Thoracic aorta (tissue), 2 donors: ENCODE measurements at places on chromosomes 5 and 9. TPM values are rescaled to one million over a fixed set of nuclear protein-coding genes. Genes with fewer than 3 reads are reported as not detected.

DNA sequence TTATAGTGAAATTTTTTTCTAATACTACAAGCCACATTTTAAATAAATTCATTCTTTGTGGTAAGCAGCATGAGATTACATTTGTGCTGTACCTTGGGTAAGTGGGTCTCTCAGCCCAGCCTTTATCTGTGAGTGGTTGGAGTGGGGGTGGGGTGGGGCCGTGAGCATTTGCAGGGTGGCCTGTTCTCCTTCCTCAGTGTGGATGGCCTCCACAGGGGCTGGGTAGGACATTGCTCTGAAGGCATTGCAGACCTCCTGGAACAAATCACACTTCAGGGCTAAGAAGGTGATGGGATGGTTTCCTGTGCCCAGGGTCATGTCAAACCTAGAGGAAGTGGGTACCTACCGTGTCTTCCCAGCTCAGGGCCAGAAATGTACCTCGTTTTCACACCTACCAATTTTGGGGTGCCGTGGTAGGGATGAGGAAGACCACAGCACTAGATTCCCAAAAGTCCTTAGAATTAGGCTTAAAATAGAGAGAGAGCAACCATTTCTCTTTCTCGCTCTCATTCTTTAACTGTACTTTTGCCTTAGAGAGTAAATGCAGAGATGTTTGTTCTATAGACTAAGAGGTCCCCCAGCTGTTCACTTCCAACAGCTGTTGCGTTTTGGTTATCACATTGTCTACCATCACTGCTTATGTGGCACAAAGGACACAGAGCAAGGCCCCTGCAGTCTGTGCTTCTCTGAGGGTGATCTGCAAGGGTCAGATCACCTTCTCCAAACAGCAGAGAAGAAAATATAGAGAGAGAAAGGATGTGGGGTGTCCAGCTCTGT, 83.4 kb upstream of the CTSL start:
- no peak for DNase-seq

GRCh38 chr5:156431956-156432829, 105.2 kb downstream of the SGCD start:
- no peak for DNase-seq

DNA sequence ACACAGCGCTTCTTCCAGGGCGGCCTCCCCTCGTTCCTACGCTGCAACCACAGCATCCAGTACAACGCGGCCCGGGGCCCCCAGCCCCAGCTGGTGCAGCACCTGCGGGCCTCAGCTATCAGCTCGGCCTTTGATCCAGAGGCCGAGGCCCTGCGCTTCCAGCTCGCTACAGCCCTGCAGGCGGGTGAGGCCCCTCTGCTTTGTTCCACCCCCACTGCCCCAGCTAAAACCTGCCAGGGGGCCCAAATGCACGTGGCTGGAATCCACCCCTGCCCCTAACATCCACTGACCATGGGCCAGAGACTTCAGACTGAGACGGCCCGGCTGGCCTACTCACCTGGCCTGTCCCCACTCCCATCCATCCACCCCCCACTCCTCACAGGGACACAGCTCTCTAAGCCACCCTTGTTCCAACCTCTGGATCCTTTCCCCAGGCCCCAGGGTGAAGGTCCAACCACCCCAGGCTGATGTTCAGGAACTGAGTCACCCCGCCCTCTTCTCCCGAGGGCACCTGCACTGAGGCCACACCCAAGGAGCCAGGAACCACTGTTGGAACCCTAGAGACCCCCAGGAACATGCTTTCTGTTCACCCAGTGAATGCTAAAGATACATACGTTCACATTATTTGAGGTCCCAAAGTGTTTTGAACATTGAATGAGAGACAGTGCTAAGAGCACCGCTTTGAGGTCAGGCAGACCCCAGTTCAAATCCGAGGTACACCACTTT, 18.9 kb upstream of the ASS1 start:
- no peak for DNase-seq

DNA sequence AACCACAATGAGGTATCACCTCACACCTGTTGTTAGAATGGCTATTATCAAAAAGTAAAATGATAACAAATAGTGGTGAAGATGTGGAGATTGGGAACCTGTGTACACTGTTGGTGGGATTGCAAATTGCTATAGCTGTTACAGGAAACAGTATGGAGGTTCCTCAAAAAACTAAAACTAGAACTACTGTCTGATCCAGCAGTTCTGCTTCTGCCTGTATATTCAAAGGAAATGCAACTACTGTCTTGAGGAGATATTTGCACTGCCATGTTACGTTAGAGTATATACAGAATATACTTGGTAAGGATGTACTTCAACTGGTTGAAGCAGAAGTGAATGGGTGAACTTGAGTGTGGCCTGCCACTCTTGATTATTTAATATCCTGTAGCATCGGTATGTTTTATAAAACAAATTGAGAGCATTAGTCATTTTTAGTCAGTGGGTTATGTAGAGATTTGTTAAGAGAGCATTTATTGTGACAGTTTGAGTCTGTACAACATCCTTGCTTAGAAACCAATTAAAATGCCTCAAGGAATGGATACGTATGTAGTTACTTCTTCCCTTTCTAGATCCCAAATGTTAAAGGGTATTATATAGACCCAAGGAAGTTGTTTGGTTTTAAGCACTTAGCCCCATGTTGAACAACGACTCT, 37.5 kb downstream of the ZCCHC7 start:
- no peak for DNase-seq

DNA sequence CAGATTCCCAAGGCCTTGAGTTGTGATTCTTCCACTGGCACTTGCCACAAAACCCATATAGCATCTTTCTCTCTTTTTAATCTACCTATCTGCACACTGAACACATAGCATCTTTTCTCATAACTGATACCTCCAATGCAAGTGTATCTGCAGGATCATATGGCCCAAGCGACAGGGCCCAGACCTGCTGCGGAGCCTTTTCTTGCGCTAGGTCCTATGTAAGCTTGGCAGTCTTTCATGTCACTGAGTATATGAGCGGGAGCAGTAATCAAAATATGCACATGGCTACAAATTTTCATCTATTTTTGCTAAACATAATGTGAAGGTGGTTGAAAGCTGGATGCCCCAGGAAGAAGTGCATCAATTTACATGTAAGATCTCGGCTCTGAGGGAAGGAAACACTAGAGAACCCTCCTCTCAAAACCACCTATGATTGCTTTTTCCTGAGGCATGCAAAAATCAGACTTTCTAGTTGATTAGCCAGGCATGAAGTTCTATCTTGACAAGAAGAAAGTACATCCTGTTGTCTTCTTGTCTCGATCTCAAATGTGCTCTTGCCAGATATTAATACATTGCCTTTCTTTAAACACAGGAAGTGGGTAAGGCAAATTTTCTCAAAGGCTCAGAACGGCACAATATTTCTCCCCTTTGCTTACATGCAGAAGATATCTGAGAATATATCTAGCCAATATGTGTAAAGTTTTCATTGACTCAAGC, 26.9 kb upstream of the CEMIP2 start:
- DNase-seq, result no peak

DNA sequence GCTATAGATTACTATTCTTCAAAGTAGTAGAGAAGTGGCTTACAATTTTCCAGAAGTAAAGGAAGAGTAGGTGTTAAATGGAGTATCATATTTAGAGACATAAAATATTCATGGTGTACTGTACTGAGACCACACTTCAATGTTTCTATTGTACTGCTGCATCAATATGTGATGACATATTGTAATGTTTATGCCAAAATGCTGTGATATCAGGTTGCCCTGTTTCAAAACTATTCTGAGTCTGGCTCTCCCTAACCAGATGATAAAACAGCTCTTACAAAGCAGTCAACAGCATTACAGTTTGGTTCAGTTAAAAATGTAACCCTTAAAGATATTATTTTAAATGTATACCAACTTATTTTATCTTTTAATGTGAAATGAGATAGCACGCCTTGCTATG, 30.8 kb upstream of the ACOT12 start:
- DNase-seq, result no peak

DNA sequence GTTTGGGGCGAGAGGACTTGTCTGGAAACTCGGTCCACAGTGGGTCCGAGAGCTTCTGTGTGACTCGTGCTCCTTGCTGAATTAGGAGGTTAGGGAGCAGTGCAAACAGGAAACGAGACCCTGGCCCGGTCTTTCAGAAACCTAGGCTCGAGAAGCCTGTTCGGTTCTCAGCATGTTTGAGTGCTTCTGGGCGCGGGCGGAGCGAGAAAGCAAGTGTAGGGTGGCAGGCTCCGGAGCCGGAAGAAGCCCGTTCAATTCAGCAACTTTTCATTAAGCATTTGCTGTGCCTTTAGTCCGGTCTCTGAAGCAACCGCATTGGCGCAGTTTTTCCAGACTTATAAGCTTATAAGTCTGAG, 547 bp downstream of the CLTA start:
- DNase-seq, result no peak

- DNase-seq, result no peak
These were observed 48.5 kb upstream of the DHFR start for GRCh38 chr5:80703291-80703690.

DNA sequence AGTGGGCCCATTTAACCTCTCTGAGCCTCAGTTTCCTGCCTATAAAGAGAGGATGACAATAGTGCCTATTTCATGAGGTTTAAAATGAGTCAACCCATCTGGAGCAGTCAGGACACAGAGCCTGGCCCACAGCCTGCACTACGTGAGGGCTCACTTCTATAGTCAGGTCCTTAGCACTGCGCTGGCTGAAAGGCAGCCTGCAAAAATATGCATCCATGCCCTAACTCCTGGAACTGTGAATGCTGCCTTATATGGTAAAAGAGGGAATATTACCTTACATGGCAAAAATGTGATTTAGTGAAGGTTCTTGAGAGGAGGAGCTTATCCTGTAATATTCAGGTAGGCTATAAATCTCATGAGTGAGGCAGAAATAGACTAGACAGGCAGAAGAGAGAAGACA, 98.5 kb downstream of the GABBR2 start:
- DNase-seq, result no peak

DNA sequence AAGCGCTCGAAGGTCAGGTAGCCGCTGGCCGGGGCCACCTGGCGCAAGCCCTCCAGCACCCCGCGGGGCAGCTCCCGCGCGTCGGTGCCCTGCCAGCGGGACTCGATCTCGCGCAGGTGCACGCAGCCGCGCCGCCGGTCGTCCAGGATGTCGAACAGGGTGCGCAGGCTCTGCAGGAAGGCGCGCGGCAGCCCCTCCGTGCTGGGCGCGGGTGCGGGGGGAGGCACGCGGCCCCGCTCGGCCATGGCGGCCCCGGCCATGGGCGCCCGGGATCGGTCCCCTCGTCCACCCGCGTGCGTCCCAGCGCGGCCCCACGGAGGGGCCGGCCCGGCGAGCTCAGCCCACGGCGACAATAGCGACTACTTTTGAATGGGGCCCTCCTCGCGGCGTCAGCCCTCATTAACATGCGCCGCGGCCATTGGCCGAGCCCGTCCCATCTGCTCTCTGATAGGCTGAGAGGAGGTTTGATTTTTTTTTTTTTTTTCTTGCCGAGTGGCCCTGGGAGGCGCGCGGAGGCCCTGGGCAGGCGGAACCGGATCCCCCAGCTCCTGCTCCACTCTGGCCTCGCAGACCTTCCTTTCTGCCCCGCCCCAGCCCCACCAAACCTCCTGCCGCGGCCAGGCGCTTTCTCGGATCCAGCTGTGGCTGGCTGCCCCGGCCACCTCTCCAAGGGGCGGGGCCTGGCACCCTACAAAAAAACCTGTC, at the start of gene SAPCD2:
Gene SAPCD2, minus strand, starts transcription at position 357 of the 705 bp plus-strand sequence. Its CDS starts 97 bp downstream, at position 260.
- peak; percentile 48 for DNase-seq

GRCh38 chr5:67725604-67726003, 490.0 kb upstream of the PIK3R1 start:
- DNase-seq, result no peak

DNA sequence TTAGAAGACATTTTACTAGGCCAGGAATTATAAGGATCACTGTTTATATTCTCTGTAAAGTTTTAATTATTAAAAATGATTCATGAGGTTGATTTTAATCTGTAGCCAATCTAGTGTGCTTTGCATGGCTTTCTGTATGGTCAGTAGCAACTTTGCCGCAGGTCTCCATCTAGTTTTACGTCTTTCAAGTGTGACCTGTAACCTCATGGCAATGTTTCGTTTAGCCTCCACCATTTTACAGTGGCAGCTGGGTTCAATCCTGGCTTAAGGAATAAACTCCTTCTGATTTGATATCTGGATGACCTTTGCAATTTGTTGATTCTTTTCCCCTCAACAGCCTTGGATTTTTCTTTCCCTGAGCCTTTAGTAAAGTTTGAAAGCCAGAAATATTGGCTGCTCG, 434.5 kb upstream of the CDH9 start:
- no peak for DNase-seq

DNA sequence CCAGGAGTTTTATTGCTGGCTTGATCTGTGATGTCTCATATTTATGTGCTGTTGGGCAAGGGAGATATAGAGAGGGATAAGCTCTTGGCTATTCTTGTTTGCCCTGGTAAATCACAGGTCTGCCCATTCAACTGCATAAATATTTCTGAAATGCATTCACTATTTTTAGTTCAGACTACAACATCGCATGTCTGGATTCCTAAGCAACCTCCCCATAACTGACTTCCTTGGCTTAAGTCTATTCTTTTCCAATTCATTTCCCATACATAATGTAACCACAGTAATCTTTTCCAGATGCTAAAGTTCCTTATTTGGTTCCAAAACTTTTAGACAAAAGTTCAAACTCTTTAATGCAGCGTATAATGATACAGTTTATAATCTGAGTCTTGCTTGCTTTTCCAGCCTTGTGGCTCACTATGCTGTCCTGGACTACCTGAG, 321.4 kb upstream of the ACTBL2 start:
- no peak for DNase-seq

- no peak for DNase-seq
These were observed 677 bp upstream of the ZNF79 start for GRCh38 chr9:127423476-127423933.

DNA sequence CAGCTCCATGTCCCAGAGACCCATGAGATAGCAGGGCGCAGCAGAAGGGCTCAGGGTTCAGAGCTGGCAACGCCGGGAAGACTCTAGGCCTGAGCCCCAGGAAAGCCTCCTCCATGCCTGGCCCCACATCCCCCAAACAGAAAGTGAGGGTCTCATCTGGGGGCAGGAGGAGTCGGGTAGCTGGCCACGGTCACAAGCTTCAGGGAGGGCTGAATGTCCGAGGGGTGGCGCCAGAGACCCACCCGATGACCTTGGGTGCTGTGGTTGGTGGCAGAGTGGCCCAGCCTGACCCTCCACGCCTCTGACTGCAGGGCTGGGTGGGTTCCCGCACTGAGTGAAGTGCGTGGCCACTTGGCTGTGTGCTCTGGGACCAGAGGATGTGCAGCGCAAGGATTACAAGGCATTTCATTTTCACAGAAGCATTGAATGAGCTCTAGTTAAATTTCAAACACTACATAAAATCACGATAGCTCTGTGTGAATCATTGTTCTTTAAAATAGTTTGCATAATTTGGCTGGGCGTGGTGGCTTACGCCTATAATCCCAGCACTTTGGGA, 3.0 kb downstream of the C8G start:
- no peak for DNase-seq

DNA sequence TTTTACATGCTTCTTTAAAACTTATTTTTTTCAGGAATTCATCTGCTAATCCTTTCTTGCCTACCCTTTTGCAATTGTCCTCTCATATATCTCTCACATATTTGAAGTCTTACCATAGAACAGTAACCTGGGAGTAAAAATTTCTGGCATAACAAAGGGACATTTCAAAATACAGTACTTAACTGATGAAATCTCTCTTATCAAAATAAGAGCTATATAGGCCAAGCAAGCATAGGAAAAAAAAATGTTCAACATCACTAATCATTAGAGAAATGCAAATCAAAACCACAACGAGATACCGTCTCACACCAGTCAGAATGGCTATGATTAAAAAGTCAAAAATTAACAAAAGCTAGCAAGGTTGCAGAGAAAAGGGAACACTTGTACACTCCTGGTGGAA, 2062.7 kb upstream of the CDH6 start:
- DNase-seq, result no peak

Gene SREK1
- 150 TPM for total RNA-seq

Gene KLHL3
- 12.8 TPM for total RNA-seq

Gene ANKRD55
- total RNA-seq, result not detected

Gene NUTM2F
- total RNA-seq, result not detected

Gene IL4
- not detected for total RNA-seq
